OCI-M1 (cell line): ENCODE measurements at places on chromosomes 1 and 21.

DNA sequence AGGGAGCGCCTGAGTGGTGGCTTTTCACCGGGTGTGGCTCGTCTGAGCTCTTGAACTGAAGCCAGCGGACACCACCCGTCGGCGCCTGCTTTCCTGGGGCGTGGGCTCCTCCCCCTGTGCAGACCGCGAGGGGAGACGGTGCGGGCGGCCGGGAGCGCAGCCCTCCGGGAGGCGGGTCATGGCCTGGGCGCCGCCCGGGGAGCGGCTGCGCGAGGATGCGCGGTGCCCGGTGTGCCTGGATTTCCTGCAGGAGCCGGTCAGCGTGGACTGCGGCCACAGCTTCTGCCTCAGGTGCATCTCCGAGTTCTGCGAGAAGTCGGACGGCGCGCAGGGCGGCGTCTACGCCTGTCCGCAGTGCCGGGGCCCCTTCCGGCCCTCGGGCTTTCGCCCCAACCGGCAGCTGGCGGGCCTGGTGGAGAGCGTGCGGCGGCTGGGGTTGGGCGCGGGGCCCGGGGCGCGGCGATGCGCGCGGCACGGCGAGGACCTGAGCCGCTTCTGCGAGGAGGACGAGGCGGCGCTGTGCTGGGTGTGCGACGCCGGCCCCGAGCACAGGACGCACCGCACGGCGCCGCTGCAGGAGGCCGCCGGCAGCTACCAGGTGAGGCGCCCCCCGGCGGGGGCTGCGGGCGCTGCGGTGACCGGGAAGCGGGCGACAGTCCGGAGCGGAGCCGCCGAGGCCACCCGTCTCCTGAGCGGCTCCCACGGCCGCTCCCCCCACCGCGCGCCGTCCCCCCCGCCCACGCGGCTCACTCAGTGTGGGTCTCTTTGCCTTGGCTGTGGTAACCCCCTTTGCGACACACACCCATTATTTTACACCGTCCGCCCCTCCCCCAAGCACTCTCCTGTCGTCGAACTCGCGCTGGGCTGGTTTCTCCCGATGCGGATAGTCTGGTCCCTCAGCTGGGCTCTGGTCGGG, at the start of gene TRIM58:
Gene TRIM58 (plus strand): TSS at position 119 of the 916 bp plus-strand sequence. CDS start 60 bp downstream, at position 179.
- DNase-seq, result peak; percentile 94

DNA sequence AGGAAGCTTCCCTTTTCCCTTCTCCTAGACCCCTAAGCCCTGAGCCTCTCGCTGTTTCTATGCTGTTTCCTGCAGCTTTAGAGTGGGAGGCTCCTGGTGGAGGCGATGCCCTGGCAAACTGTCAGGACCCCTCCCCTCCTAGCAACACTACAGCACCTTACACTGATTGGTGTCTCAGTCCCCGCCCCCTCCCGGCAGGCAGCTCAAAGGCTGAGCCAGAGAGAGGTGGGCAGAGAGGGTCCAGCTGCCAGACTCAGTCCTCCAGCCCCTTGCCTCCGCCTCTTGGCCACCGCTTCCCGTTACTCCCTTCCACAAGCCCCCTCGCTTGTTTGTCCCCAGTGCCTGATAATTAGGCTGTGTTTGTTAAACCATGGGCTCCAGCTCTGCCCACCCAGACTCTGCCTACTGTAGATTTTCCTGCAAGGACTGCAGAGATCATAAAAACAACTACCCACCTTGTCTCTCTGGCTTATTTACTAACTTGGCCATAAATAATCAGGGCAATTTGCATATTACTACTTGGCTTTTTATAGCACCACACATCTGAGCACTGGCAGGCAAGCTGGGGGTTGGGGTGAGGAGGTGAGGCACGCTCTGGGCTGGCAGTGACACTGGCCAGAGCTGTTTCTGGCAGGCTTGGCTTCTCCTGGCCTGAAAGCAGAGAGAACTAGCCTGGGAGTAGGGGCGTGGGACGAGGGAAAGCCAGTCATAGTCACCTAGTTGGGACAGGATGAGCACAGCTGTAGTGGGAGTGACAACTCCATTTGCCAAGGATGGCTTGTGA, 107.5 kb downstream of the CSMD2 start:
- no peak for DNase-seq

- peak; percentile 7 for DNase-seq
Measured at GRCh38 chr1:20381045-20381641, 90.5 kb downstream of the VWA5B1 start.

DNA sequence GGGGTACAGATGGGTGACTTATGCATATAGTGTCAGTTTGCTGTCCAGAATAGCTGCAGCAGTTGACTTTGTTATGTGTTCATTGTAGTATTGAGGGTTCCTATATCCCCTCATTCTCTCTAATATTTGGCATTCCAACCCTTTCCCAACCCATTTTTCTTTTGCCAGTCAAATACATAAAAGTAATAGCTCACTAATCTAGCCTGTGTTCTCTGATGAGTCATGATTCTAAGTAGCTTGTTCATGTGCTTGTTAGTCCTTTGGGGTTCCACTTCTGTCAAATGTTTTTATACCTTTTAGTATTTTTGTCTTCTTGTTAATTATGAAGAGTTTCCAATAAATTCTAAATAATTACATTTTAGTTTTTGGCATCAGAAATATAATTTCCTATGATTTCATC, 99.2 kb upstream of the MROH9 start:
- DNase-seq, result no peak

DNA sequence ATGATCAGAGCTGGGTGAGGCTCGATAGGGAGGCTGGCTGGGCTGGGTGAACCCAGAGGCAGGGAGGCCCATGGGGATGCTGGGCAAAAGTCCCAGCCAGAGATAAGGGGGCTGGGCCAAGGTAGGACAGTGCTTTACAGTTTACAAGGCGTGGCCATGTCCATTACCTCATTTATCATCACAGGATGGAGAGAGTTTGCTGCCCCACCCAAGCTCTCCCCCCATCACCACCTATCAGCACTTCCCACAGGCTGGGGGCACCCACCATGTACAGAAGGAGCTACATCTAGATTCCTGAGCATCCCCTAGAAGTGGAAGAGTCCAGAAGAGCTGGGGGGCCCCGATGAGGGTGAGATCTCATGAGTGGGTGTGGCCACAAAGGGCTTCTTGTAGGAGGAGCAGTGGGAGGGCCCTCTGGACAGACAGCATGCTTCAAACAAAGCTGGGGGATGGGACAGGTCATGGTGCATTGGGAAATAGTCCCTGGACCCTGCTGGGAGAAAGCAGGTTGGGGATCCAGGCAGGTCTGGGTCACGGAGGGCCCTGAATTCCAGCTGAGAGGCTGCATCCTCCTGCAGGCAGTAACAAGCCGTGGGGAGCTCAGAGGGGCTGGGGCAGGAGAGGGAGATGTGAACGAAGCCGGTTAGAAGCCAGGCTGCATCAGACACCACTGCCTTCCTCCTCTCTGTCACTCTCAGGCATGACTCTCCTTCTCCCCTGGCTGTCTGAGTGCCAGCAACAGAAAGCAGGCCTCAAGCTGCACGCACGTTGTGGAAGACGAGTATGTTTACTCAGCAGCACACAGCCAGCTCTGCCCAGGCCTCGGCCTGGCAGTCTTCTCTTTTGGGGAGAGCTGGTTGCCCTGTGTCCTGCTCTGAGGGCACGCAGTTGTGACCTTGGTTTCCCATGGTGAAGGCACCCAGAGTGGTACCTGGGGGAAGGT, 202.3 kb downstream of the HIVEP3 start:
- no peak for DNase-seq

DNA sequence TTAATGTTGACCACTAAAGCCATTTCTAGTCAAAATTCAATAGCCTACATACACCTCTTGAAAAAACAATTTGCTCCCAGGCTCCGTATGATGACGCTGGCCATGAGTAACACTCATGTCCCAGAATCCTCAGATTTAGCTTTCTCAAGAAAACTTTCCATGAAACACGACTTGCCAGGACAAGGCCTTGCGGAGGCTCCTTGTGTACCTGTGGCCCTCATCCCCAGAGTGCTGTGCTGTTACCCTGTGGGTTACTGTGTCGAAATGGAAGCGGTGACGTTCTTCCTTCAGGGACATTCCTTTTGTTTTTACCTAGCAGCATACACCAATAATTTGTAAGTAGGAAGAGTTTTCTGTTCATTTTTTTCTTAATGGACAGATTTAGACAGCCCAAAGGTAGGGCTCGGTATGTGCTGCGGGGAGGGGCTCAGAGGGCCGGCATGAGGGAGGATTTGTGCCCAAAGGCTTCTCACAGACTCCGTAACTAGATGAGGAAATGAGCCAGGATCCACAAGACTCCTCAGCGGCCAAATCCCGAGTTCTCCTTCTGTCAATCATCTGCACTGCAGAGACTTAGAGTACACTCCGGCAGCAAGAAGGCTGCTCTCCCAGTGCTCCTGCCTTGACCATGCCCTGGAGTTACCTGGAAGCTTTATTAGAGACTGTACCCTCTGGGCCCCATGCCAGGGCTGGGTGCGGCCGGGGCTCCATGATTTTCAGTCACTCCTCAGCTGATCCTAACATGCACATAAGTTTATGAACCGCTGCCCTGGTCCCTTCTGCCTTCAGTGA, 17.8 kb downstream of the GNG12 start:
- DNase-seq, result no peak

GRCh38 chr21:35683664-35684304, 376.5 kb downstream of the SETD4 start:
- DNase-seq, result no peak

DNA sequence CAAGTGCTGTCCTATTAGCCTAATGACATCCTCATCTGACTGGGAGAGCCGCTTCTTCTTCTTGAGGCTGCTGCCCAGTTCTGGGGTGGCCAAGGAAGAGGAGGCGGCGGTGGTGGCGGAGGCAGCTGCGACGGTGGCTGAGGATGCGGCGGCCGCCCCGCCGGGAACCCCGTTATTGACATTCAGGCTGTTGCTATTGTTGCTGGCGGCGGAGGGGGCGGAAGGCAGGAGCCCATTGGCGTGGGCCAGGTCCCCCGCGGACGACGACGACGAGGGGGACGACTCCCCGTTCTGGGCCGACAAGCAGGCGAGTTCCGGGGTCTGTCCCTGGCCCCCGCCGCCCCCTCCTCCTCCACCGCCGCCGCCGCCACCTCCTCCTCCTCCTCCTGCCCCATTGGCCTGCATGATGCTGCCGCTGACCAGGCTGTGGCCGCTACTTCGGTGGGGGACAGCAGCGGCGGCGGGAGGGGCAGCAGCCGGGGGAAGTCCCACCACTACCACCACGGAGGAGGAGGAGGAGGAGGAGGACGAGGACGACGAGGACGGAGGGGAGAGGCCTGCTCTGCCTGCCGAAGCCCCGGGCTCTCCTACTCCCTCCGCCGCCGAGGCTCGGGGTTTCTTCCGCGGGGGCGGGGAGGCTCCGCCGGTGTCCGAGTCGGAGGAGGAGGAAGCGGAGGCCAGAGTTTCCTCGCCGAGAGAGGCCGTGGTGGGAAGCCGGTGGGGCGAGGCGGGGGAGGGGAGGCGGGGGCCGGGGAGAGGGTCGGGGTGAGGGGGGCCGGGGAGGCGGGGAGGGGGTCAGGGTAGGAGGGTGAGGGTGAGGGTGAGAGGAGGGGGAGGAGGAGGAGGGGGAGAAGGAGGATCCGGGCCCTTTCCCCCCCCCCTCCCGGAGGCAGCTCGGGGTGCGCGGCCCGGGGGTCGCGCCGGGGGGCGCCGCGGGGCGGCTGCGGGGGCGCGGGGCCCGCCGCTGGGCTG, 610 bp downstream of the WDR26 start:
- peak; percentile 49 for DNase-seq

- no peak for DNase-seq
Measured at GRCh38 chr1:184152434-184152898, 100.9 kb downstream of the TSEN15 start.

GRCh38 chr1:34470401-34470800, 284.4 kb upstream of the GJB5 start:
- no peak for DNase-seq

DNA sequence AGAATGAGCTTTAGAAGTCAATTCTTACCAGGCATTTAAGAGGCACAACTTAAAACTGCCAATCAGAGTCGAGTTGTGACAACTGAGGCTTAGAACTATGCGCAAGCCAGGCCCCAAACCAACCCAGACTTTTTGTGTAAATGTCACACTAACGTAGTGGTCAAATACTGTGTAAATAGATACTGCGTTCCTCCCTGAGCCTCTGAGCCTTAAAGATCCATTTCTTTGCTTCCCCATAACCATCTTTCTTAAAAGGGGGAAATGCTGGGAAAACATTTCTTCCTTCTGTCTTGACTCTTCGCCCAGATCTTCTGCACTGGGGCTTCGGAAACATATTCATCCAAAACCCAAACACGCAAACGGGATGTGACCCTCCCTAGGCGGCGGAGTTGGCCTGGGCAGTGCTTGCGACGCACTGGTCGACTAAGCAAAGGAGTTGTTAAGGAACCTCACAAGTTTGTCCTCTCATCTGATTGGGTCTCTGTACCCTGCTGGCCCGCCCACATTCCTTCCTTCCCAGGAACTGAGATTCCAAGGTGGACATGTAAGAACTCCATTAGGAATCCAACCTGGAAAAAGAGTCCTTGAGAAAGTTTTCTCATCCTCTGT, 2.6 kb downstream of the ADAMTS5 start:
- DNase-seq, result no peak

DNA sequence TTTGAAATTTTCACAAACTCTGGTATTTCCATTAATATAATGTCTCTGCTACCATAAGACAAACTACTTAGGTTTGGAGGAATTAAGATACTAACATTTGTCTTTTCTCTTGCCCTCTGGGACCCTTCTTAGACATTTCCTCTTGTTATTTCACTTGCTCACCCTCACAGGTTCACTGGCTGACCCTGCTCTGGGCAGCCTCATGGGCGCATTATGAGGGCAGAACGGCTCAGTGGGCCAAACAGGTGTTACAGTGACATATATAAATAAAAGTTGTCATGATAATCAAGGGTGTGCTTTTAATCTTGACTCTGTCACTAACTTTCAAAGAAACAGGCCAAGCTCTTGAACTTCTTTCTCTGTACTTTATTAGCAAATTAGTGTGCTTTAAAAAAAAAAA, 46.5 kb downstream of the ZNHIT6 start:
- no peak for DNase-seq

DNA sequence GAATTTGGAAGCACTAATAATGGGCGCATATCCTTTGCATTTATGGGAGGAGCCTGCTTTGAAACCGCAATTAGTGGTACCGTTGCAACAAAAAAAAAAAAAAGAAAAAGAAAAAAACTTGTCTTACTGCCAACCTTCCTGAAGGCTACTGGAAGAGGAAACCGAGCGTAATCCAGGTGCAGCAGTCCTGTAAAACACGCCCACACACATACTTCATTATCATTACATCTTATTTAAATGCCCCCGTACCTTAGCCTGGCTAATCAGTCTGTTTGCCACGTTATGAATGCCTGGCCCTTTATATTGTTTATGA, 686 bp upstream of the ZNF281 start:
- peak; percentile 69 for DNase-seq

GRCh38 chr21:34200288-34200905, 127.0 kb downstream of the MRPS6 start:
- no peak for DNase-seq

- DNase-seq, result no peak
Measured at GRCh38 chr1:64915381-64916274, 50.7 kb downstream of the JAK1 start.

DNA sequence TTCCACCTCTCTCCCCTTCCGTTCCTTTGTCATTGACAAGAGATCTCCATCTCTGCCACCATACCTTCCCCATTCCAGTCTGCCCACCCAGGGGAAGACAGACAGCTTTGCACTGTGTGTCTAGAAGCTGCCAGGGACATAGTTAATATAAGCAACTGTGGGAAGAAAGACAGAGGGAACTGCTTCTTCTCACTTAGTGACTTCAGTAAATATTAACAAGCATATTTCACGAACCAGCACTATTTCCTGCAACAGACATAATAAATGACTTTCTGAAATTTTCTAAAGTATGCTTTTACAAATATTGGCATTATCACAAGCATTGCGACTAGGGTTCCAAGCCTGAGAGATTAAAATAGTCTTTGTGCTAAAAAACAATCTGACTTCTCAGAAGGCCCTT, 43.2 kb upstream of the SLC6A9 start:
- DNase-seq, result no peak
